ENCODE measurements at places on chromosomes 6 and 20.

- no peak for DNase-seq
Measured at GRCh38 chr20:33606118-33606771, 55.9 kb upstream of the C20orf144 start.

GRCh38 chr6:110826236-110827129 lies 11.2 kb upstream of the CDK19 start:
- no peak for DNase-seq

DNA sequence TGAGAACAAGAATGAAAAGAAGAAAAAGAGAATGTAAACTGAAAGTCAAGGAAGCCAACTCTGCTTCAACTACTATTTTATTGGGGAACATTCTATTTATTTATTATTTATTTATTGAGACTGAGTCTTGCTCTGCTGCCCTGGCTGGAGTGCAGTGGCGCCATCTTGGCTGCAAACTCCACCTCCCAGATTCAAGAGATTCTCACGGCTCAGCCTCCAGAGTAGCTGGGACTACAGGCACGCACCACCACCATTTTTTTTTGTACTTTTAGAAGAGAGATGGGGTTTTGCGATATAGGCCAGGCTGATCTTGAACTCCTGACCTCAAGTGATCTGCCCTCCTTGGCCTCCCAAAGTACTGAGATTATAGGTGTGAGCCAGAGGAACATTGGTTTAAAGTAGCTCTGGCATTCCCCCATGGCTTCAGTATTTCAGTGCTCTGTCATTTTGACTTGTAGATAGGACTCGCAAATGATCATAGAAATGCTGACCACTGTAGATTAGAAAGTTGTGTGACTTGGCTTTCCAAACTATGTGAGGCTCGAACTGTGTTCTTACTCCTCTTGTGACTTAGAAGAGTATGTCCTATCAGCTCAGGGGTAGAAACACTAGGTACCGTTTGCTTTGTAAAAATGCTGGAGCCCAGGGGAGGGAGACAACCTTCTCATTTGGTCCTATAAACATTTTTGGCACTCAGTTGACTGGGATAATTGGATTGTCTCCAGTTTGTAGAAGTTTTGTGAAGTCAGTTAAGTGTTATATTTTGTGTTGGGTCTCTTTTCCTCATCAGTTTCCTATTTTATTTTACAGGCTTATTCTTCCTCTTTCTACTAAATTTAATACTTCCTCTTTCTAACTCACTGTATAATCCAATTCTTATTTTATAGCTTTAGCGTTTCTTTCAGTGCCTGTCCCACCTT lies 544.9 kb upstream of the CITED2 start:
- no peak for DNase-seq

DNA sequence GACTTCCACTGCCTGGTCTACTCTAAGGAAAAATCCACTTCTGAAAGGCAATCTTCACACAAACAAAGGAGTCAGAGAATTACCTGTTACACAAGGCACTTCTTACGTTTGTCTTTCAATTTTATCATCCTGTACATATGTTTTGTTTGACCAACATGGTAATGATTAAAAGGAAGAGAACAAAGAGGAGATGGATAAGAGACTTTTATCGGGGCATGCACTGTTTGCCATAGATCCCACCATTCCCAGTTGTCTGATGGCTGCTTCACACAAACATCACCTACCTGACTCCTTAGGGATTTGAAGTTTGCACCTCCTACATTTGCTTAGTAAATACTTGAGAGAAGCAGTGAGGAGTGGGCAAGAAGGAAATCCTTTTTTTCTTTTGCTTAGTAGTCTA lies 87.1 kb downstream of the BFSP1 start:
- no peak for DNase-seq

GRCh38 chr6:147285087-147285855 lies 81.1 kb downstream of the STXBP5 start:
- DNase-seq: no peak

DNA sequence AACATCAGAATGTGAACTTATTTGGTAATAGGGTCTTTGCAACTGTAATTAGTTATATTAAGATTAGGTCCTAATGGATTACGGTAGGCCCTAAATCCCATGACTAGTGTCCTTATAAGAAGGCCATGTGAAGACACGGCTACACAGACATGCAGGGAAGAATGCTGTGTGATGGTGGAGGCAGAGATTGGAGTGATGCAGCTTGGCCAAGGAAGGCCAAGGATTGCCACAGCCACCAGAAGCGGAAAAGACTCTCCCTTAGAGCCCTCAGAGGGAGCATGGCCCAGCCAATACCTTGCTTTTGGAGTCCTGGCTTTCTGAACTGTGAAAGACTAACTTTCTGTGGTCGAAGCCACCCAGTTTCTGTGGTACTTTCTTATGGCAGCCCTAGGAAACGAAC lies 9.7 kb upstream of the SMIM13 start:
- no peak for DNase-seq

GRCh38 chr6:131787766-131788712 lies 19.8 kb upstream of the ENPP1 start:
- no peak for DNase-seq

DNA sequence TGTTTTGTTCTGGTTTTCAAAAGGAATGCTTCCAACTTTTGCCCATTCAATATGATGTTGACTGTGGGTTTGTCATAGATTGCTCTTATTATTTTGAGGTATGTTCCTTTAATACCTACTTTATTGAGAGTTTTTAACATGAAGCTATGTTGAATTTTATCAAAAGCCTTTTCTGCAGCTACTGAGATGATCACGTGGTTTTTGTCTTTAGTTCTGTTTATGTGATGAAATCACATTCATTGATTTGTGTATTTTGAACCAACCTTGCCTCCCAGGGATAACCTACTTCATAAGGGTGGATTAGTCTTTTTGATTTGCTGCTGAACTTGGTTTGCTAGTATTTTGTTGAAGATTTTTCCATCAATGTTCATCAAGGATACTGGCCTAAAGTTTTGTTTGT lies 92.7 kb upstream of the TCF21 start:
- no peak for DNase-seq

DNA sequence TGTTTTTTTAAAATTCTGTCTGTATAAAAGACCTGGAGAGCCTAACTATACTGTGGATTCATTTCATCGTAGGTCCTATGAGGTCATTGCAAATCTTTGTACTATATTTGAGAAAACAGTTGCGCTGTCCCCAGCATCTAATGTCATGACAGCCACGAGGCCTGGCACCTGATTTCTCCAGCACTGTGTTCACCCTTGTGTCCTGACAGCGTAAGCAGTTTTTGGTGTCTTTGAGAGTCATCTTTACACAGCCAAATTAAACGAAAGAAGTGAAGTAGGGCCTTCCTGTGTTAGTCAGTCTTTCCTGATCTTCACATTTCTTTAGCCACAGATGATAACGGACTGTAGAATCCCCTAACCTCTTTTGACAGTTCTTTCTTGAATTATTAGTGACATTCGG lies 70.6 kb upstream of the PHACTR2 start:
- DNase-seq: no peak

DNA sequence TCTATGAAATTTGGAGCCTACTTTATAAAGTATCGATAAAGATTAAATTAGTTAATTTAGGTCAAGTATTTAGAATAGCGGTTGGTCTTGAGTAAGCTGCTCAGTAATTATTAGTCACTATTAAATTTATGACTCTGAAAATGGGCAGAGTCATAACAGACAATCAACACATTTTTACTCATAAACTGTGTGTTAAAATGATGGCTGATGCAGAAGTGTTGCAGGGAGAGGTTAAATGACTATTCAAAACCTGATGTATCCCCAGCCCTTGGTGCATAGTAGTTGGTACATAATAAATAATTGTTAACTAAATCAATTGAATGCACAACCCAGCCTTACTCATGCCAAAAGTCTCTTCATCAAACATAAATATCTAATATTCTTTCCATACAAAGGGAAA lies 30.6 kb downstream of the HIVEP2 start:
- DNase-seq: no peak

- no peak for DNase-seq
Measured at GRCh38 chr6:108492131-108492766, 68.5 kb upstream of the FOXO3 start.

DNA sequence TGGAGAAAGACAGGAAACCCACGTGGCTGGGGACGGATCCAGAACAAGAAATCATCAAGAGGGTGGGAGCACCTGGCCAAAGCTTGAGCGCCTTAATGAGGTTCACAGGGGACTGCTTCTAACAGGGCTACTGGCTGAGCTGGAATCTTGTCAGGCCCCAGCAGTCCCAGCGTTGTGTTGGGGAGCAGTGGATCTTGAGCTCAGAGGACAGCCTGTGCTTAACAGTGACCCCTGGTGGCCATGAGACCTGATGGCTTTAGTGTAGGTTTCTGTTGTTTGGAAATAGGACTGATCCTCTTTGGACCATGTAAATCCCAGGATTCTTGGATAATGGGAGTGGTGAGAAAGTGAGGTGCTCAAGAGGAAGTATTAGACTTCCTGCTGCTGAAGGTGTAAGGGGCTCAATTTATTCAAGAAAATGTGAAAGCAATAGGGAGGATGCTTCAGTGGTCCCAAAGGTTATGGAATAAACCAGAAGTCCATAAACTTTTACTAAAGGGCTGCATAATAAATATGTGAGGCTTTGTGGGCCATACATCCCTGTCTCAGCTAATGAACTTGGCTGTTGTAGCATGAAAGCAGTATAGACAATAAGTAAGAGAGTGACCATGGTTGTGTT lies 216.2 kb downstream of the NFATC2 start:
- DNase-seq: no peak

- DNase-seq: no peak
Measured at GRCh38 chr6:77401231-77401630, 62.1 kb downstream of the HTR1B start.

DNA sequence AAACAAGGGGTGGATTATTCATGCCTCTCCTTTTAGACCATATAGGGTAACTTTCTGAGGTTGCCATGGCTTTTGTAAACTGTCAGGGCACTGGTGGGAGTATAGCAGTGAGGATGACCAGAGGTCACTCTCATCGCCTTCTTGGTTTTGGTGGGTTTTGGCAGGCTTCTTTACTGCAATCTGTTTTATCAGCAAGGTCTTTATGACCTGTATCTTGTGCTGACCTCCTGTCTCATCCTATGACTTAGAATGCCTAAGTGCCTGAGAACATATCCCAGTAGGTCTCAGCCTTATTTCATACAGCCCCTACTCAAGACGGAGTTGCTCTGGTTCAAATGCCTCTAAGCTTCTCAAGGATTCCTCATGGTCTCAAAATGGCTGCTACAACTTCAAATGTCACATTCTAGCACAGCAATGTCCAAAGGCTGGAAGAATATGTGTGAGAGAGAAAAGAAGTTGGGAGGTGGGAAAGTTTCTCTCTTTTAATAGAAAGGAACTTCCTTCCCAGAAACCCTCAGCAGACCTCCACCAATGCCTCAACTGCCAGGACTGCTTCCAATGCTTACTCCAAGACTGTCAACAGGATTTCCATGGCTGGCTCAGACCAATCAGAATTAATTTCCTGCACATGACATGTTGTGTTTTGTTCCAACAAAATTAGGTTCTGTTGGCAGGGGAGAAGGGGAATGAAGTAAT lies 46.6 kb upstream of the SLC9A8 start:
- no peak for DNase-seq

GRCh38 chr6:76221525-76221924 lies 149.1 kb upstream of the IMPG1 start:
- DNase-seq: no peak

- DNase-seq: no peak
Measured at GRCh38 chr6:153537422-153537821, 406.3 kb upstream of the RGS17 start.

GRCh38 chr20:41476013-41476441 lies 109.4 kb upstream of the EMILIN3 start:
- no peak for DNase-seq

GRCh38 chr6:126180585-126180984 lies 159.3 kb upstream of the CENPW start:
- DNase-seq: no peak

DNA sequence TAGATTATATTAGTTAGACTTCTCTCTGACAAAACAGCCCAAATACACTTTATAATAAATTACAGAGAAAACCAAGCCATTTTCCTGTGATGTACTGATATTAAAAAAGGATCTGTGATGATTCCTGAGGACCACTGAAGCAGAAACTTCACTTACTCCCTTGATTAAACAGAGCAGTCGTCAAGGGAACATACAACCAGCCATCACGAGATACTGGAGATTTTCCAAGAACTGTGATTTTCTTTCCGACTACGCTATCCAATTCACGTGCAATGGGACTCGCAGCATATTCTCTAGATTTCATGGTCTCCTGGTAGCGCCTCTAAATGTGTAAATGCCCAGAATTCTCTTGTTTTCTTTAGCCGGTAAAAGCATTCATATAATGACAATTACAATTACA lies 377.4 kb downstream of the PHF3 start:
- no peak for DNase-seq

DNA sequence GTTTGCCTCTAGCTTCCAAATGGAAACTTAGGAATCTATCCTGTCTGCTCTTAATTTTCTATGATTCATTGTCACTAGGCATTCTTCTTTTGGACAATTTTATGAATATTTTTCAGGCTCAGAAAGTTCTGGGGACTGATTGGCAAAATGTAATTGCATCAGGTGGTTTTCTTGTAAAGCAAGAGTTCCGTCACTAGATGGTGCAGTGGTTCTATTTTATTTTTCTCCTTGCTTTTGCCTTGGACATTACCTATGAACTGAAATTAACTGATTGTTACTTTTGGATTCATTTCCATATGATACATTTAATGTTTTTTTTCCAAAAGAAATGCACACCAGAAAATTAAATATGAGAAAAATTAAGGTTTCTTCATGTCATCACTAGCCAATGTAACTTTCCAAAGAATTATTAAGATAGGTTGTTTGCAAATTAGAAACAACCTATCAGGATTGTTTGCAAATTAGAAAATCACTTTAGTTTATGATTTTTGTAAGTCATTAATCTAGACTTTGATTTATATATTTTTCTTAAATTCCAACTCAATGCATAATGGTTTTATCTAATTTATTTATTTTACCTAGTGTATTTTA lies 48.0 kb downstream of the TMEM170B start:
- DNase-seq: no peak

DNA sequence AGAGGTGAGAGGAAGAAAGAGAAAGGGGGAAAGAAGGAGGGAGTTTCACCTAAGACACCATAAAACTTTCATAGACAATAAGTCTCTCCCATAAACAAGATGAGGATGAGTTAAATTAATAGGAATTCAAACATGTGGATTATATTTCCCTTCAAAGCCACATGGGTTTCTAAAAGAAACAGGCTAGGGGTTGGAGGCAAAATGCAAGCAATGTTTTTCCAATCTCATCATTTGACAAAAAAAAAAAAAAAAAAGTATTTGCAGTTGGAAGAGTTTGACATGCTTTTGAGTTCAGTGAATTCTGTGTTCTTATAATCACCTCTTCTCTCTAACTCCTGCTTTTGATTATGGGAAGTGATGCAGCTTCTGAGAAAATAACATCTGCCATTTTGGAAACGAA lies 286.5 kb upstream of the PRND start:
- no peak for DNase-seq

- no peak for DNase-seq
Measured at GRCh38 chr6:110629153-110629552, 152.7 kb upstream of the SLC22A16 start.

GRCh38 chr6:150263765-150264404 lies 104.9 kb upstream of the IYD start:
- DNase-seq: no peak

DNA sequence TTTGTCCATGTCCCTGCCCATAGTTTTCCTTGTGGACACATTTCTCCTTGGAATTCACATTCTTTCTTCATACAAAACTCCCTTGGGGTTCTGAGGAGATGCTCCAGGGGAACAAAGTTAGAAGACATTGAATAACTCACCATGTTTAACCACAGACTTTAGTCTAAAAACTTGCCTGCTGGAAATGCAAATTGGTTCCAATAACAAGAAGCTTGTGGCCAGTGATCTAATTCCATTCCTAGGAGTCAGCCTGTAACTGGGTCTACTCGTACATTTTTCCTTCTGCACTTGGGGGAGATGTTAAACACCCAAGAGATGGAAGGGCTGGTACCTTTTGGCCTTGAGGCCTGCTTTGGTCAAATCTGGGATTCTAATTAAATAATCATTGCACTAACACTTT lies 60.2 kb downstream of the SCML4 start:
- DNase-seq: no peak
